Fibroblast of the conjunctiva (primary cell): ENCODE measurements at places on chromosomes 6 and 20.

- peak; percentile 92 for DNase-seq
Observed at GRCh38 chr6:169253337-169254238, at the start of gene THBS2. TSS of gene THBS2 (minus strand) at chr6:169253846. CDS start at chr6:169250784, 3,062 bp downstream.

- no peak for DNase-seq
Observed at GRCh38 chr6:16568128-16568527, 193.1 kb downstream of the ATXN1 start.

DNA sequence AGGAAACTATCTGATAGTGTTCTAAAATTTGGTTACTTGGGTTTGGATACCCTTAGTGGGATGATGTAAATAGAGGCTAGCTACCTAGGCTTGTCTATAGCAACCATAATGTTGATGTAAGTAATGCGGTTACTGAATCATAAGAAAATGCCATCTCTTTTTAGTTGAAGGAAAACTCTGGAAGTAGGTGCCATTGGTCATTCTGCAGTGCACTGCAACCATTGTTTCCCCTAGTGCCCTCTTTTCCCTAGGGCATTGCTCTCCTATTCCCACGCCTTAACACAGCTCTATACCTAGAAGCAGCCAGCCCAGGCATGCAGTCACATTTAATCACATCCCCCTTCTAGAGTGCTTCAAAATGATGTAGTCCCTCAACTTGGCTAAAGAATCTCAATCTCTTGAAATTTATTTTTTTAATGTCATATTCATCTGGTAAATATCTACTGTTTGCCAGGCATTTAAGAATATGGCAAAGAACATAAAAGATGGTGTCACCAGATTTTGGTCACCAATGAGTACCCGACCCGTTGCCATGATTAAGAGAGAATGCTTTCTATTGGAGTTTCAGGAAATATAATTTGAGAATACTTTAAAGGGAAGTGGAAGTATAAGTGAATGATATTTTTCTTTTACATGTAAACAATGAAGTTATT lies 10.4 kb downstream of the LOC128125822 start:
- no peak for DNase-seq

GRCh38 chr6:81023007-81023582 lies 729.4 kb downstream of the TENT5A start:
- no peak for DNase-seq

- DNase-seq, result no peak
Observed at GRCh38 chr20:47220161-47220582, 136.3 kb downstream of the ZMYND8 start.

GRCh38 chr6:31579119-31579505 lies 3.1 kb downstream of the LTB start:
- DNase-seq, result no peak

- no peak for DNase-seq
Observed at GRCh38 chr6:107186047-107186446, 70.7 kb upstream of the BEND3 start.

- no peak for DNase-seq
Observed at GRCh38 chr20:24662322-24662721, 192.9 kb downstream of the SYNDIG1 start.

DNA sequence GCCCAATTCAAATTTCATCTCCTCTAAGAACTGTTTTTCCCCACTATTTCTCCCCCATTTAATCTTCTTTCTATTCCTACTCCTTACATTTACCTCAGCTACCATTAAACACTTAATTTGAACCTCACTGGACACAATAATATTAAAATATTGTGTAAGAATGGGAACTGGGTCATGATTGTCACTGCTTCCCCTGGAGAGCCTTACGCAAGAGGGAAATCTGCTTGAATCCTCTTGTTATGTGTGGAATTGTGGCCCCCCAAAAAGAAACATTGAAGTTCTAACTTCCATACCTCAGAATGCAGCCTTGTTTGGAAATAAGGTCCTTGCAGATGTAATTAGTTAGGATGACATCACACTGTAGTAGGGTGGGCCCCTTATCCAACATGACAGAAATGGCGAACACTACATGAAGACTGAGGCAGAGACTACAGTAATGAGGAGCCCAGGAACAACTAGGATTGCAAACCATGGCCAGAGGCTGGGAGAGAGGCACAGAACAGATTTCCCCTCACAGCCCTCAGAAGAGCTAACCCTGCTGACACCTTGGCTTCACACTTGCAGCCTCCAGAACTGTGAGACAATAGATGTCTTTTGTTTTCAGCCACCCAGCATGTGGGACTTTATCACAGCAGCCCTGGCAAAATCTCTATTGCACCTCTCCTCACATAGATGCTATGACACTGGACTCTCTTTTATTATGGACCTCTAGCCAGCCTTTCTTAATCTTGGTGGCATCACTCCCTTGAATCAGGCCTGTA lies 29.9 kb downstream of the HIVEP2 start:
- DNase-seq, result no peak

DNA sequence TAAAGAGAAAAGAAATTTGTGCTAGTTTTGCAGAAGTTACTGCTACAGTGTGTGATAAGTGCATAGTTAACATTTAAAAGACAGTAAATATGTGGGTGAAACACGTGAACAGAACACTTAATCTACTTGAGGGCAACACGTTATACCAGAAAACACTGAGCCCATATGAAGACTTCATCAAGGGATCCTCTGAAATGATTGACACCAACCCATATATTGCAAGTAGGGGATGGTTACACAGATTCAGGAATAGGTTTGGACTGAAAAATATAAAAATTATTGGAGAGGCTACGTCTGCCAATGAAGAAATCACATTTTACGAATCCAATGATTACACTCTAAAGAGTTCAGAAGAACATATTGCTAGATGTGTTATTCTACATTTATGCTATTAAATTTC lies 185.6 kb downstream of the GPX5 start:
- no peak for DNase-seq

- DNase-seq, result no peak
Observed at GRCh38 chr20:4060064-4060795, 44.9 kb upstream of the RNF24 start.

- peak; percentile 12 for DNase-seq
Observed at GRCh38 chr20:32877507-32877906, 18.8 kb downstream of the EFCAB8 start.

- no peak for DNase-seq
Observed at GRCh38 chr6:12814015-12814414, 97.4 kb downstream of the PHACTR1 start.

- peak; percentile 9 for DNase-seq
Observed at GRCh38 chr6:1255636-1256365, 56.1 kb upstream of the FOXQ1 start.

DNA sequence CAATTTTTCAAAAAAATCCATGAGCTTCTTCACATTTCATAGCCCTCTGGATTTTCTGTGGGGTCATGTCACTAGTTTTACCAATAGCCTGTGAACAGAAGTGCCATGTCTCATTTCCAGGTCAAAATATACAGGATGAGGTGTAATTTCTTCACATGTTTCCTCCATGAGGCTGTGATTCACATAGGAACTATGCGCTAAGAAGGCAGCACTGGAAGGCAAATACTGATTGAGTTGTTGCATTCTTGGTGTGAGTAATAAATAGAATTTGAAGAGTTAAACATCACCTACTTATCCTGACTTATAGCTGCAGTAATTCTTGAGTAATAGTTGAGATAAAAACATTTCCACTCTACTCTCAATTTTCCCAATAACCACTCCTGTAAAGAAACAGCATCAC lies 442.3 kb downstream of the HAO1 start:
- peak; percentile 12 for DNase-seq

- DNase-seq, result no peak
Observed at GRCh38 chr20:12093057-12093796, 175.5 kb downstream of the BTBD3 start.

- no peak for DNase-seq
Observed at GRCh38 chr6:110415086-110415916, at the start of gene DDO. TSS of gene DDO (minus strand) at chr6:110415575. CDS start at chr6:110413462, 2,113 bp downstream.

GRCh38 chr6:158622545-158623190 lies 21.9 kb downstream of the DYNLT1 start:
- no peak for DNase-seq

- DNase-seq, result no peak
Observed at GRCh38 chr20:10653599-10654249, 20.1 kb downstream of the JAG1 start.

GRCh38 chr6:29763491-29764289 lies 40.5 kb downstream of the HLA-F start:
- peak; percentile 77 for DNase-seq

- DNase-seq, result peak; percentile 93
Observed at GRCh38 chr6:77457720-77458349, 5.5 kb downstream of the HTR1B start.

DNA sequence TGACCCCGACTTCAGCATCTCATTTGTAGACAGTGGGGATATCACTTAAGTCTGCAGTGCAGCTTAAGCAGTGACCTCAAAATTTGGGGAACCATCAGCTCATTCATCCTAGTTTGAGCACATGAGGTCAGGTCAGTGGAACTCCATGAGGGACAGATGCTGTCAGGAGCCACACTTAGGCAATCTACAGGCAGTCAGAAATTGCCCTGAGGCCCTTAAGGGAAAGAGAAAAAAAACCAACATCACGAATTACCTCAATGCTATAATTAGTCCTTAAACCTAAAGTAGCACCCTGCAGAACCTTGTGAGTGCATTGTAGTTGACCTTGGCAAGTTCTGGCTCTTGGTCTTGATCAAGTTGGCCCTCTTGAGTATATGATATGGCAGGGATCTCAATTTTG lies 21.1 kb downstream of the TMEM74B start:
- no peak for DNase-seq

GRCh38 chr6:136549300-136550044 lies 750 bp downstream of the MAP7 start:
- no peak for DNase-seq

GRCh38 chr6:79193971-79194370 lies 40.5 kb downstream of the HMGN3 start:
- no peak for DNase-seq

DNA sequence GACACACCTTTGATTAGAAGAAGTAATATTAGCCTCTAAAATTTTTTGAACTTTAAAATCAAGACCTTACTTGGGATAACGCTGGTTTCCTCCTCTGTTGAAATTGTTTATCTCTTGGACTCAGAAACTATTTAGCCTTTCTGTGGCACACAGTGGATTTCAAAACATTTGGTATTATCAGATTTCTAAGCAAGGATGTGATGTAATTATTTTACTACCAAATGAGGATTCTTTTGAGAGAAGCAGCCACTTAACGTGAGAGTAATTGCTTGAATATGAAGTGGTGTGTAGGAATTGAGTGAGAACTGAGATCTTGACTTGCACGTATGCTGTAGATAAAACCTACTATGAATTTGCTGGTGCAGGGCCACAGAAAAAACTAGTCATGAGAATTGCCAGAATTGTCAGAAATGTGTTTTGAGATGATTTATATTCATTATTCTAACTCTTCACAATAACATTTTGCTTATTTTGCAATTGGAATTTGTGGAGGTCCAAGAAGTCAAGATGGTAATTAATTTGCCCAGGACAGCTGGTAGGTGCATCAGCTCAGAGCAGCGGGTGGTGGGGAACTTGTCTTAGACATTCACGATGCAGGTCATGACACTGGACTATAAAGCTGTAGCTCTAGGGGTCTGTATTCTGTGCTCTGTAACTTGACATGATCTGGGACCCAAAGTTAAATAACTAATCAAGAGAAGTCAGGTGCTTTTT lies 53.4 kb downstream of the AKAP12 start:
- DNase-seq, result no peak

GRCh38 chr20:48657426-48658197 lies 170.2 kb downstream of the PREX1 start:
- peak; percentile 58 for DNase-seq

- no peak for DNase-seq
Observed at GRCh38 chr6:53112871-53113270, 35.8 kb downstream of the GCM1 start.

- no peak for DNase-seq
Observed at GRCh38 chr20:1383623-1384404, 9.0 kb downstream of the FKBP1A start.

DNA sequence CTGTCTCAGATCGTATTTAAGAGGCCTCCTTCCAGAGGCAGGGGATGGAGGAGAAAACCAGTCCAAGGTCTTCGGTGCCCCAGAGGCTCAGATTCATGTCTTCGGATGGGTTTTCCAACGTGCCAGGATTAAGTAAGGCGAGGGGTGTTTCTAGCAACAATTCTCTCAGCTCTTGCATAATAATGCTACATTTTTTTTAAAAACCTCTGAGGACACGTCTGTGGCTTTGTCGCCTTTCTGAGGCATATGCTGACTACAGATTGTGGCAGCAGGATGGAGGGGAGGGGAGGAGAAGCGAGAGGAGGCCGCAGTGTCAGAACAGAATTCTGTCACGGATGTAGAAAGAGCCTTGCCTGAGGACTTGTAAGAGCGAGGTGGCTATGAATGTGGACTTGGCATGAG lies 17.7 kb upstream of the CCDC167 start:
- no peak for DNase-seq

DNA sequence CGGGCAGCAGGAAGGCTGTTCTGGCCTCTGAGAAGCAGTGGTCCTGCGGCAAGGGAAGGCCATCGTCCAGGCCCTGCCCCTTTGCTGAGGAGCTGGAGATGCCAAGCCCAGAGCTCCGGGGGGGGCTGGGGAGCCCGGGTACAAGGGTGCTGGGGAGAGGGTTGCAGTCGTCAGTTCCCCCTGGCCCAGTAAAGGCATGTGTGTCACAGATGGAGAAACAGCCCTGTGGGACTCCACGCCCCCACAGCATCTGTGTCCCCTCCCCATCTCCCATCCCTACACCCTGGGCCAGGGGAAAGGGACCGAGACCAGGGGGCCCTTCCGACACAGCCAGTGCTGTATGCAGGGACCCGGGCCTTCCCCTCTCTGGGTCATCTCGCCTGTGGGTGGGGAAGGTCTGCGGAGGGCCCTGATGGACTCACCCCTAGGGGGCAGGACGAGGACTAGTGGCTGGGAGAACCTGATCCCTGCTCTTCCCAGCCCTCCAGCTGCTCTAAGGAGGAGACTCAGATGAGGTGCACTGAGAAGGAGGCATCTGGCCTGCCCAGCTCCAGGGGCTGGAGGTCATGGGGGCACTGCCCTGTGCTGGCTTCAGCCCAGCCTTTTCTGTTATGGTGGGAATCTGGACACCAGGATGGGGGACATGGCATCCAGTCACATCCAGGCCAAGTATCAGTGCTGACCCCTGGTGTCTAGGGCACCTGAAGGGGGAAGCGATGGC lies 609 bp downstream of the MYL9 start:
- no peak for DNase-seq

GRCh38 chr6:31400467-31401289 lies 2.7 kb upstream of the MICA start:
- no peak for DNase-seq

- DNase-seq, result no peak
Observed at GRCh38 chr6:169022079-169022478, 231.6 kb downstream of the THBS2 start.
